ENCODE measurements at places on chromosomes 2 and 18.

DNA sequence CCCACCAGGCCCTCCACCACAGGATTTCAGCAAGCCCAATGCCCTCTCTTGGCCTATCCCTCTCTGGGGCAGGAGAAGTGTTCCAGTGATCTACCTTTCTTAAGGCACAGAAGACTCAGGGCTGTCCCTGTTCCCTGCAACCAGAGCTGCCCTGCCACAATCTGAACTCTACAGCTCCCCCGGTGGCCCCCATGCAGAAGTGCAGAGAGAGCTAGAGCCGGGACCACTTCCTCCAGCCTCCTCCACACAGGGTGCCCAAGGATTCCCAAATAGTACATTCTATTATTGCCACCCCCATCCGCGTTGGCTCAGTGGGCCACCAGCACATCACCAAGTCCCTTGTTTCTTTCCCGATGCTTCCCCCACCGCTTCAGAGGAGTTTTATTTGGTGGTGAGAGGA, 114.8 kb upstream of the PTPRM start:
- no peak for DNase-seq

- DNase-seq, result no peak
Observed at GRCh38 chr2:113602869-113603466, 24.1 kb upstream of the RABL2A start.

GRCh38 chr2:36137612-36138011, 218.0 kb upstream of the CRIM1 start:
- no peak for DNase-seq

DNA sequence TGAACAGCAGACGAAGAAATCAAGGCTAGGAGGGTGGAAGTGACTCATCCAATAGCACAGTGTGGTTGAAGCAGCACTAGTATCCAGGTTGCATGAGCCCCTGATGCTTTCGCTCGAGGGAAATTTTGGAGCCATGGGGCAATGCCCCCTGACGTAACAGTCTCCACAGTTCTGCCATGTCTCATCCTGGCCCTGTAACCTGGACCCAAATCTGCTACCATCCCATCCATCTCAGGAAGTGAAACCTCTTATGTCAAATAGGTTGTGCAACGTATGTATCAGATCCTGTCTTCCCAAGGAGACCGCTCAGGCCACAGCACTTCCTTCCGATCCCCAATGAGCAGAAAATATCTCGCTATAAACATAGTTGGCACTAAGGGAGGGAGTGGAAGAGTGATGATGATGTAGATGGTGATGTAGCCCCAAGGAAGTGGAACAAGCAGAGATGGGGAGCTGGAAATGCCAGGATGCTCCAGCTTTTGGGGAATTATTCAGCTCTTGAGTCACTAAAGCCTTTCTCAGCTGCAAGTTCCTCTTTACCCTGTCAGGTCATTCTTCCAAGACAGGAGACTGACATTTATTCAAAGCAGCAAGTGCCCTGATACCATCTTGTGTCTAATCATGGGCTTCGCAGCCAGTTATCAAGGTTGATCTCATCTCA, 3.0 kb upstream of the IL1B start:
- DNase-seq, result no peak

GRCh38 chr18:48838166-48838775, 112.5 kb downstream of the SMAD7 start:
- no peak for DNase-seq

- no peak for DNase-seq
Observed at GRCh38 chr2:174750923-174751441, 13.3 kb downstream of the CHRNA1 start.

- no peak for DNase-seq
Observed at GRCh38 chr2:191845248-191845715, 1.6 kb downstream of the CAVIN2 start.

DNA sequence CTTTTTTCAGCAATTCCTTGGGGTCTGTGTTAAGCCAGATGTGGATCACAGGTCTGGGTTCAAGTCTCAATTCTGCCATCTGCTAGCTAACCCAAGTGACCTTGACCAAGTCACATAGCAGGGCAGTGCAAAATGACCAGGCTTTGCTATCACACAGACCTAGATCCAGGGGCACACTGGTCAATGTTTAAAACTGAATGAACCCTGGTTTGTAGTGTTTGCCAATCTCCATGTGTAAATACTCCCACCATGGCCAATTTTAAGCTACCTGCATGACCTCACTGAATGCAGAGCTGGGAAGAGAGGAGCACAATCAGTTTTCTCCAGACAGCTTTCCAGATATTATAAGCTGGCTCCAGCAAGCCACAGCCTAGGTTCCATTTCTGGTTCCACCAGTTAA, 142.9 kb downstream of the CHST9 start:
- no peak for DNase-seq

- no peak for DNase-seq
Observed at GRCh38 chr2:103875131-103875530, 978.8 kb upstream of the POU3F3 start.

DNA sequence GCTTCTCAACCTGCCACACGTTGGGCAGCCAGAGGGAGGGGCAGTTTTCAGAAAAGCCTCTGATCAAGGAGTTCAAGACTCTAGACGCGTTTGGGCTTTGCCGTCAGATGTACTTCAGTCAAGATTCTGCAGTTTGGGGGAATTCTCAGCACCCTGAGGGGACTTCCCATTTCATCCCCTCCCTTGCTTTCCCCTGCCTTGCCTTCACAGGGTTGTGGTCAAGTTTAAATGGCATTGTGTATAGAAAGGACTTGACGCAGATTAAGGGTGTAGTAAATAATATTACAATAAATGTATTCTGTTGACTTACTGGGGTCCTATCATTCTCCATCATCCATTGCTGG, 198.3 kb upstream of the NABP1 start:
- DNase-seq, result no peak

DNA sequence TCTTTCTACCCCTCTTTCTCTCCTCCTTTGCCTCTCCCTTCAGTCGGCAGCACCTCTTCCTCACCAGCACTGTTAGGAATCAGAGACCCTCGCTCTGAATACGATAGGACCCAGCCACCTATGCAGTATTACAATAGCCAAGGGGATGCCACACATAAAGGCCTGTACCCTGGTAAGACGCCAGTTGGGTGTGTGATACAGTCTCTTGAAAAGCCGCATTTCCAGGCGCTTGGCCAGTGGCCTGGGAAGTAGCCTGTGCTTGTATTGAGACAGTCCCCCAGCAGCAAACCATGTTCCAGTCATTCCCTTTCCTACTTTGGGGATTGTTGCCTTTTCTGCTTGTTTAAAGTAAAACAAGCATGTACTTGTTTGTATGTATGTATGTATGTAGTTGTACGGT, 118.4 kb upstream of the DAPL1 start:
- no peak for DNase-seq

- DNase-seq, result no peak
Observed at GRCh38 chr2:169838743-169839489, 11.7 kb downstream of the UBR3 start.

- DNase-seq, result no peak
Observed at GRCh38 chr18:48992133-48992532, 41.4 kb upstream of the SMAD7 start.

DNA sequence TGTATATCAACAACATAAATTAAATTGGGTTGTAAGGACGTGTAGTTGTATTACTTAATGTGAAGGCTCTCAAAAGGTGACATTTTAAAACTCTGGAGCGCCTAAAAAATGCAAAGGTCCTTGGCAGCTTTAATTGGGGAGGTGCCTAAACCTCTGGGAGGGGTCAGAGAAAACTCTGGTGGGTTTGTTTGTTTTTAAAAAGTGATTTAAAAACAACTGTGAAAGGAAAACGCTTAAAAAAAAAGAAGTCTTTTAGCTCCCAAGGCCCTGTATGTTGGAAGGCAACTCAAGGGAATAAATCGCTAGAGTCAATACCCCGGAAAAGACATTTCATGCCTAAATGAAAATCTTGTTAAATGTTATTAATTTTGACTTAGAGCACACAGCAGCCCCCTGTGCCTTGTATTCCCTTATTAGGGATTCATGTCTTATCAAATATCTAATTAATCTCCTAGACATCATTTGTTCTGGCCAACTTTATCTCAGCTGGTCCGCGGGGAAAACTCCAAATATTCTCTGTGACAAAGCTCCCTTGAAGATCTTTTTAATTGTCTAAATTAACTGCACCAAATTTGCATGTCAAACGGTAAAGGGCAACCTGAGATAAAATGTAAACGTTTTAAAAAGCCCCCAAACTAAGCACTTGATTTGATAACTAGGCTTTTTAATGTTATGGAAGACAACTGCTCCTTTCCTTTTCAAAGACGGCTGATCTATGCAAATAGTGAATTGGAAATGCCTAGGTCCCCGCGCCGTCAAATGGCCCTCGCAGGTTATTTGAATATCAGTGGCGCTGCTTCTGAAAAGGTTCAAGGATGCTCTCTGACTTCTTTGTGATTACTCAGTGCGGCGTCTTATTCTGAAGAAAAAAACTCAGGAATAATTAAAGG, 4.2 kb downstream of the SP9 start:
- DNase-seq, result no peak

Measured in NCI-H345 (cell line).